DMS79 treated with DMSO at 0.1 percent for 48 hours (cell line): ENCODE measurements at places on chromosomes 7 and 10.

DNA sequence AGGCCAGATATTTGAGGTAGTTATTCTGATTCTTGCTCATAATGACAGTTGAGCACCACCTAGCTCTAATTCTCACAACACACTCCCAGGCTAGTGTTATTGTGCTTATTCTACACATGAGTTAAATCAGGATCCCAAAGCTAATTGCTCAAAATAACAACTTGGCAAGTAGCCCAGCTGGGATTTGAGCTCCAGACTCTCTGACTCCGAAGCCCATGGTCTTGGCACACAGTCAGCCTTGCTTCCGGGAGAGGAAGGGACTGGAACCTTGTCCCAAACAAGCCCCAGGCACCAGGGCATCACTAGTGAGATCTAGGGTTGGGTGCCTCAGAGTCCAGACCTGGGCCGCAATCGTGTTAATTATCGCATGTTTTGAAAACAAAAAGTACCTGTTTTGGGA is 101.4 kb downstream of the GPAM start:
- DNase-seq, result peak; percentile 33

DNA sequence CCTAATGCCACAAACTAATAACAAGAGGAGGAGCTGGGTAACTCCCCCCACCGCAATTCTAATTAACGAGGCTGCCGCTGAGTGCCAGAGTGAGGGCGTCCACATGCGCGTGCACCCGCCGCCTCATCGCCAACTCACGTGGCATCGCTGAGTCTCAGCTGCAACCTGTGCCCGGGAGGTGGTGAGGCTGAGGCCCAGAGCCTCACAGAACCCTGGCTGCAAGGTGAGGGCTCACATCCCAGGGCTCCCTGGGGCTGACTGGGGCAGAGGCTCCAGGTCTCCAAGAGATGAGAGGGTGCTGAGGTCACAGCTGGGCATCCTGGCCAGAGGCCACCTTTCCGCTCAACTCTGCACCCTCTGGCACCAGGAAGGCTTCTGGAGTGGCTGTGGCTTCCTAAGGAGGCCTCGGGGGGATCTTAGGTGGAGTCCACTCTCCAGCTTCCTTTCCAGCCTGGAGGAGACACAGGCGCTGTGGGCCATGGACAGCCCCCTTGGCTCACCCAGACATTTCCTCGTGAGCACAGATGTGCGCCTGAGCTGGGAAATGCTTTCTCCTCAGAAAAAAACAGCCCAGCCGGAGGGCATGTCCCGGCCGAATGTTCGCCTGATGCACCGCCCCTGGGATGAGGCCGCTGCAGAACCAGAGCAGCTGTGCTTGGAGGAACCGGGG is 242.6 kb downstream of the MAD1L1 start:
- DNase-seq, result peak; percentile 29

- no peak for DNase-seq
Observed at GRCh38 chr7:69358163-69358821, 240.0 kb upstream of the AUTS2 start.

DNA sequence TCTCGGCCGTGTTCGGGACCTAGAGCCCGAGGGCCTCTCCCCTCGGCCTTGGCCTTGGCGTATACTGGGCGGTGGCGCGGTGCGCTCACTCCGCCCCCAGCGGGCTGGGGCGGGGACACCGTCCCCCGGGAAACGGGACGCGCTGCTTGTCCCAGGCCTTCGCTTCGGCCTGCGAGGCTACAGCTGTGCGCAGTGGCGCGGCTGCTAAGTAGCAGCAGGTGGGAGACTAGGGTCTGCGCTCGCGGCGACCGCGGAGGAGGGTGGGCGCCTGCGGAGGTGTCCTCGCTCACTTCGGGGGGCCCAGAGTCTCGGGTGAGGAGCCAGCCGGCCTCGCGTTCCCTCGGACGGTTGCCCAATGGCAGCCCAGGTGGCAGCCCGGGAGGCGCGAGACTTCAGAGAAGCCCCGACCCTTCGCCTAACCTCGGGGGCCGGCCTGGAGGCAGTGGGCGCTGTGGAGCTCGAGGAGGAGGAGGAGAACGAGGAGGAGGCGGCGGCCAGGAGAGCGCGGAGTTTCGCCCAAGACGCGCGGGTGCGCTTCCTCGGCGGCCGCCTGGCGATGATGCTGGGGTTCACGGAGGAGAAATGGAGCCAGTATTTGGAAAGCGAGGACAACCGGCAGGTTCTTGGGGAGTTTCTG is at the start of gene DNAH11:
Gene DNAH11 (plus strand): TSS at position 149 of the 637 bp plus-strand sequence. CDS start 207 bp downstream, at position 356.
- DNase-seq, result peak; percentile 39

DNA sequence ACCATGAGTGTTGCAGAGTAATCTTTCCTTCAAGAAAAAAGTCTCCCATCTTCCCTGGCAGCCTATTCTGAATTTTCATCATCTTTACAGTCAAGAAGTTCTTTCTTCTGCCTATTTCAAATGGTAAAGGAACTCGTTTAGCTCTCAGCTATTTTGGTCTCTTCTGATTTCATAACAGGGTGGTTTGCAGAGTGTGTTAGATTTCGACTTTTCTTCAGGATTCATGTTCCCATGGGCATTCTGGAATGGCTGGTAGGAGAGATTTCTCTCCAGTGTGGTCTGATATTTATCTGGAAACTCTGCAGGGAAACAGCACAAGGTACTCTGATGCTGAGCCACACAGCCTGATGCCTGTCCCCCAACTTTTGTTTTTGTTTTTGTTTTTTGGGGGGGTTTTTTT is 111.1 kb upstream of the FAM171A1 start:
- no peak for DNase-seq

GRCh38 chr7:132577206-132578049 is 1.2 kb upstream of the PLXNA4 start:
- peak; percentile 73 for DNase-seq

- DNase-seq, result no peak
Observed at GRCh38 chr10:69786791-69787190, 14.9 kb upstream of the COL13A1 start.

- no peak for DNase-seq
Observed at GRCh38 chr10:46028584-46029460, 1.6 kb downstream of the NCOA4 start.

DNA sequence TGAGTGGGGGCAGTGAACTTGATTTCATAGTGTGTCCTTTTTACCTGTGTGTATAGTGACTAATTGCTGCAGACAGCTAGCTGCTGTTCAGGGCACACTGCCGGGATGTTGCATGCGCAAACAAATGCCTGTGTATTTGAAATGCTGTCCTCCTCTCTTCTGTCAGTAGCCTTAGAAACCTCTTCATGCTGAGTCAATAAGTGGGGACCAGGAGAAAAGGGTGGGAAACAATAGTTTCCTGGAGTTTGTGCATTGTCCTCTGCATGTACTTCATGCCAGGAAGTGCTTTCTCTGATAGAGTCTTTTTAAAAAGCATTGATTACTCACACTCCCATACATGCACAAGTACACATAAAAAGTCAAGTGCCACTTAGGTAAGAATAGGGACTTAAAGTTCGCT is 1183.7 kb upstream of the CELF2 start:
- DNase-seq, result no peak

DNA sequence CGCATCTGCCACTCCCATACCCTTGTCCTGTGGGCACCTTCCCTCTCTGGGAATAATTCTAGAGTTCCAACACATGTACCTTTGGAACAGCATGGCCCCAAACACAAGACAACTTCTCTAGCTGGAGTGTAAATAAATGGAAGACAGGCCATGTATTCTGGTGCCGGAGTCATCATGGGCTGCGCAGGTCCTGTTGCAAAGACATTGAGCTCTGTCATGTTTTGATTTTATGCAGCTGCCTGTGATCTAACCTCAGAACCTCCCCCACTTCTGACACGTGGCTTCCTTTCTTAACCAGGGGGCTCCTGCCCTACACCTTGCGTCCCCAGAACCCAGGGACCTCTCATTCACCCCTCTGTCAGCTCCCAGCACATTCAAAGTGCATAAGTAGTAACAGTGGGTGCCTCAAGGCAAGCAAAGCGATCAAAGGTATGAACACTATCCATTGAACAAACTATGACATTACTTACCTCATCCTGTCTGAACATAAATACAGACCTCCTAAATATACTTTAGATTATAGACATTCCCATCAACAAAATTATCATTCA is 219.9 kb downstream of the FGFR2 start:
- DNase-seq, result no peak
